ENCODE measurements at places on chromosomes 12 and 14.

DNA sequence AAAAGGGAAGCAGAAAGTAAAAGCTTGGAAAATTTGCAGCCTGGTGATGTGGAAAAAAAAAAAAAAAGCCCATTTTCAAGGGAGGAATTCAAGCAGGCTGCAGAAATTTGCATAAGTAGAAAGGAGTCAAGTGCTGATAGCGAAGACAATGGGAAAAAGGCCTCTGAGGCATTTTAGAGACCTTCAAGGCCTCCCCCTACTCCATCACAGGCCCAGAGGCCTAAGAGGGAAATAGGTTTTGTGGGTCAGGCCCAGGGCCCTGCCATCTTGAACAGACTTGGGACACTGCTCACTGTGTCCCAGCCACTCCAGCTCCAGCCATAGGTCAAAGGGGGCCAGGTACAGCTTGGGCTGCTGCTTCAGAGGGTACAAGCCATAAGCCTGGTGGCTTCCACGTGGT, 13.8 kb upstream of the PRKD1 start:
- no peak for DNase-seq

GRCh38 chr12:9248435-9248834, 40.2 kb upstream of the PZP start:
- DNase-seq, result no peak

DNA sequence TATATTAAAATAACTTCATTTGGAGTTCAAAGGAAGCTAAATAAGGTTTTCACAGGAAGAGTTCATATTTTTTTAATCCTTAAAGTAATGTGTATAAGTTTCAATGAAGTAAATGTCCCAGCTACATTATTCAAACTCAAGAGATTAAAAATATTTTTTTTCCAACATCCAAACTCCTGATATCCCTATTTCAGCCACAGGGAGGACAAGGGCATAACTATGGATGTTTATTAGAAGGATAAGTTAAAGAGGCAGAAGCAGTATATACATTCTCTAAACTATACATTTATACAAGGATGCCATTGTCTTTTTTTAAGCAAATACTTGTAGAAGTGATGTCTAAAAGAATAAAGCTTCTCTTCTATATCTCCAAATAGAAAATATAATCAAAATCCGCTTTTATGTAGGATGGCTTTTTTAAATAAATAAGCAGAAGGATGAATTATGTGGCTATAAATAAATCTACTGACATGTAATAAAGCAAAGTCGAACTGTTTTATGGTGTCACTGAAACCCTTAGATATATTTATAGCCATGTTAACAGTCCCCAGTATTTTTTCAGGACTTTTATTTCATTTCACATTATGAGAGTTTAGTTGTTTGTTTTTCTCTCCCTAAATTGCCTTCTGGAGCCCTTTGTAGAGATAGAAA, 936.5 kb downstream of the DIO2 start:
- DNase-seq, result no peak

DNA sequence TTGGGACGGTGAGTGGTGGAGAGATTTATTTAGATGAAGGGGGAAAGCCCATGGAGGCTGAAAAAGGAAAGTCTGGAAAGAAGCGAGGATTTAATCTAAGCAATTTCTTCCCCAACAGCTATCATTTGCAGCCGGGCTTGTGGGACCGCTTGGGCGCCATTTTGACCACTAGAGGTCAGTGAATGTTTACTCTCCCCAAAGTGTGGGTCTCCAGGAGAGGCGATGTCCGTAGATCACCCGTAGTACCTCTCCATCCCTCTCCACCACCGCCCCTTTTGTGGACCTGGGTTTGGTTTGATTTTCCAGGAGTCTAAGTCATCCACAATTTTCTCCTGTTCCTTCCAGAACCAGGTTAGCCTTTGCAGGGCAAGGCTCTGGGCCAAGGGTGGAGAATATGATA, 91.2 kb upstream of the PARP11 start:
- no peak for DNase-seq

GRCh38 chr14:34122081-34122480, 171.2 kb upstream of the EGLN3 start:
- DNase-seq, result no peak

DNA sequence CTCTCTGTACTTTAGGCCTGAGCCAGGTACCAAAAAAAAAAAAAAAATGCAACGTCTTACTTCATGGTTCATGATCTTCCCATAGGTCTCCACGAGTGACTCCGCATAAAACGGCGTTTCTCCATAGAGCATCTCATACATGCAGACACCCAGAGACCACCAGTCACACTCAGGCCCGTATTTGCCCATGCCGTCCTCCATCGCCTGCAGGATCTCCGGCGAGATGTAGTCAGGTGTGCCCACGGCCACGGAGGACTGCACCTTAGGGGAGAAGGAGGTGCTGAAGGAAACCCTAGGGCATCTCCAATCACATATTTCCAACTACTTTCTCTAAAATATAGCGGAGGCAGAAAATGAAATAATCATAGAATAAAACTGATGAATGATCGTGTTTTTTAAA, 61.0 kb downstream of the AMN start:
- no peak for DNase-seq

- DNase-seq, result no peak
Measured at GRCh38 chr12:95607642-95608041, 56.4 kb upstream of the USP44 start.

- DNase-seq, result no peak
Measured at GRCh38 chr14:73246387-73247150, 9.3 kb downstream of the PAPLN start.

DNA sequence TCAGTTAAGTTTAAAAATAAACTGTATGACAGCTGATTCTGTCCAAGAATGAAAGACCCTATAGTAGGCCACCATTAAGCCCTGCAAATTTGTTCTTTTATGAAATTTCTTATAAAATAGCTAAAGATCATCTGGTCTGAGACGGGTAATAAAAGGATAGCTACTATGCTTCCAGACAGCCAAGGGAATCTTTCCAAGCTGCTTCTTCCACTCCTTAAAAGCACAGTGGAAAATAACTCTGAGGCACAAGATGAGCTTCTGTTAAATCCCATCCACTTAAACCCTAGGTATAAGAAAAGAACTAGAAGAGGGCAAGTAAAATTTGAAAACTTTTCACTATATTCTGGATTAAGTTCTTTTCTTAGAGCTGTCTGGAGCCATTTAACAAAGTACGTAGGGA, 194.3 kb downstream of the CAPZA3 start:
- DNase-seq, result no peak

DNA sequence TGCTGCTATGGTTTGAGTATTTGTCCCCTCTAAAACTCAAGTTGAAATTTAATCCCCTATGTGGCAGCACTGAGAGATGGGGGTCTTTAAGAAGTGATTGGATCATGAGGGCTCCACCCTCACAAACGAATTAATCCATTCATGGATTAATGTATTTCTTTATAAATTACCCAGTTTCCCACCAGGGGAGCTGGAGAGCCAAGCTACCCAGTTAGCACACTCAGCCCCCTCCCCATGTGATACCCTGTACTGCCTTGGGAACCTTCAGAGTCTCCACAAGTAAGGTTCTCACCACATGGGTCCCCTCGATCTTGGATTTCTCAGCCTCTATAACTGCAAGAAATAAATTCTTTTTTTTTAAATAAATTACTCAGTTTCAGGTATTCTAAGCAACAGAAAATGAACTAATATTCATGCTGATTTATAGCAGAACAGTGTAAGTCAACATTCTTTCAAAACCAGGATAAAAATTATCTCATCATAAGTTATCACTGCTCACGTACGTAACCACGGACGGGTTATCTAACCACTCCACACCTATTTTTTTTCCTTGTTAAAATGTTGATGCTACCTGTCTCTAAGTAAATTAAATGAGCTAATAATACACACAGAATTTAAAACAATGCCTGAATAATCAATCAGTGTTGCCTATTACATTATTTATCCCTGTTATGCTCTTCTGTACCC, 3.6 kb downstream of the NAP1L1 start:
- DNase-seq, result no peak

DNA sequence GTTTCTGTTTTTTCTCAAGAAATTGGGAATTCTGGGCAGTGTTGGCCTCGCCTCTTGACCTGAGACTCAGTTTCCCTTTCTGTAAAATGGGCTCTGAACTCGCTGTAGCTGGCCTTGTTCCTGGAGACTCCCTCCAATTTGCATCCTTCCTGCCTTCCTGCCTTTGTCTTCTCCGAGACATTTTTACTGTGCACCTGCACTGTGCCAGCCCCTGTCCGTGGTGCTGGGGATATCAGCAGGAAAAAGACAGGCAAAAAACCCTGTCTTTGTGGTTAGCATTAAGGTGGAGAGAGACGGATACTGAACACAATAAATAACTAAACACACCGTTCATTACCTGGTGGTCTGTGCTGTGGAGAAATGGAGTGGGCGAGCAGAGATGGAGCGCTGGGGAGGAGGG, 129.8 kb downstream of the AACS start:
- no peak for DNase-seq

DNA sequence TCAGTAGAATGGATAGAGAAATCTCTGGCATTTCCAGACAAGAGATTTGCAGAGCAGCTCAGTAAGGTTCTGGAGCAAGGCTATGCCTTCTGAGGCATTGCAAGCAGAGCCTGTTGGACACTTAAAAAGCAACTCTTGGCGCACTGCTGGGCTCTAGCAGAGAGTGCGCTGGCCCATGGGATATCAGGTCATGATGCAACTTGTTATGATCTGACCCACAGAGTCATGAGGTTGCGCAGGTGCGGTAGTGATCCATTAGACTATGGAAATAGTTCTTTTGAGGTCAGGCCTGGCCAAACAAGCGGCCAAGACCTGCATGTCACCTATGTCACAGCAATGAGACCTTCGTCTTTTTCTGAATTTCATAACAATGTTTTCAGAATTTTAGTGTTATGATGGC, 168.6 kb downstream of the TMTC3 start:
- no peak for DNase-seq

DNA sequence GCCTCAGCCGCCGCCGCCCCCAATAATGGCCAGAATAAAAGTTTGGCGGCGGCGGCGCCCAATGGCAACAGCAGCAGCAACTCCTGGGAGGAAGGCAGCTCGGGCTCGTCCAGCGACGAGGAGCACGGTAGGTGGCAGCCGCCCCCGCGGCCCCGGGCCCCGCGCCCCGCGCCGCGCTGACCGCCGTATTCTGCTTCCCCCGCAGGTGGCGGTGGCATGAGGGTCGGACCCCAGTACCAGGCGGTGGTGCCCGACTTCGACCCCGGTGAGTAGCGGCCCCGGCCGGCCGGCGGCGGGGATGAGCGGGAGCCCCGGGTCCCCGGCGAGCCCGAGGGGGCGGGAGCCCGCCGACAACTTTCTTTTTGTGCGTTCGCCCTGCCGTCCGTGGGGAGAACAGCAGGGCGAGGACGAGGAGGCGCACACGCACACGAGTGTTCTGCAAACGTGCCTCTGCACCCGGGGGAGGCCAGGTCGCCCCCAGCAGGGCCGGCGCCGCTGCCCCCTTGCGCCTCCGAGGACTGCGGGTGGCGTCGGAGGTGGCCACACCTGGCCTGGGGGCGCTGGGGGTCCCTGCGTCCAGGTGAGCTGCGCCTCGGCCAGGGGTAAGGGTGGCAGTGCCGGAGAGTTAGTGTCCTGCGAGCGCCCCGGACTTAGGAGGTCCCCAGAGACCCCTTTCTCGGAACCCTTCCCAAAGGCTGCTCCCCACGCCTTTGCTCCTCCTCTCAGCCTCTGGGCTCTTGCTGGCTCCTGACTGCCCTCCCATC, 794 bp downstream of the RCOR1 start:
- no peak for DNase-seq

GRCh38 chr12:52137746-52138145, 54.1 kb downstream of the KRT80 start:
- DNase-seq, result no peak

DNA sequence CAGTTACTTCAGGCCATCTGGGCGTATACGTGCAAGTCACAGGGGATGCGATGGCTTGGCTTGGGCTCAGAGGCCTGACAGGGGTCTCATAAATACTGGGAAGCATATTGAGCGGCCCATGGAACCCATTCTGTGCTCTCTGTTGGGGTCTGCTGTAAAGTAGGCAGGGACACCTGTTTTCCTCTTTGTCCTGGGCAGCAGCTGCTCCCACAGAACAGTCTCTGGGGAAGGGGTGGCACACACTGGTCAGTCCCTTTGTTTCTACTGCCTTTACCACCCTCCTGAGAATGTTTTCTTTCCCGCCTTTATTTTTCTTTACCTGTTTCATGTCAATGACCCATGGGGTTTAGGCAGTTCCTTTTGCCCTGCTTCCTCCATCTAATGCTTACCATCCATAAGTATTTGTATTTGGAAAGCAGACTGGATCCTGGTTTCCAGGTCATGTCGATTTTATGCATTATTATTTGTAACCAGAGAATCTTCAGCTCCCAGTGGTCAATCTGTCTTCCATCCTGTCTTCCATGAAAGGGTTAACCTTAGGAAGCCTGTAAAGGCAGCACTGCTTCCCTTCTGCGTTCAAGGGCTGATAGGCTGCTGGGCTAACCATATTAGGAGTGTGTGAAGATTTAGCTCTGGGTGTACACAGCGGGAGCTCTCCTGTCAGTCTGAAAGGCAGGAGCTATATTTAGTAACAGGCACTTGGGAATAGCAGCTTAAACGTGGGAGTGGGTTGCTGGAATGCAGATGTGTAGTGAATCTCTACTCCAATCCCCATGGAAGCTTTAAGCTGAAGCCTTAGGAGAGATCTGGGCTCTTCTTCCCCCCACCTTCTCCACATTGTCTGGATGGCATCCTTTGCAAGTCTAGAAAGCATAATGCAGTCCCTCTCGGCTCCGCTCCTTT, 124.0 kb downstream of the DYRK2 start:
- peak; percentile 53 for DNase-seq

GRCh38 chr14:64788706-64789105, 84.5 kb downstream of the PLEKHG3 start:
- DNase-seq, result no peak

DNA sequence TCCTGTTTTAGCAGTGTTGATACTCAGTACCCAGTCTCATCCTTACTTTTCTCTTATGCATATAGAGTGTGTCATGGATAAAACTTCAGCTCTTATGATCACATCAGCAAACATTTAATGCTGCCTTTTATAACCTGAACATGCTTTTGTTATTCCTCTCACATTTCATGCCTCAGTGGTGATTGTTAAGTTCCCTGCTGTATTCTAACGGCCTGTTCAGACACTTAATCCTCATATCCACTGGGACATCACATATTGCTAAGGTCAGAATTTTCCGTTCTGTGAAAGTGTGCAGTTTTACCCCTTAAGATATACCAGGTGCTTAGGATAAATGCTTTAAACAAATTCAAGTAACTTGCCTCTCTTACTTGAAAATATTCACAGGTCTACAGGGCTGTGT, 268.7 kb upstream of the SEL1L start:
- no peak for DNase-seq

DNA sequence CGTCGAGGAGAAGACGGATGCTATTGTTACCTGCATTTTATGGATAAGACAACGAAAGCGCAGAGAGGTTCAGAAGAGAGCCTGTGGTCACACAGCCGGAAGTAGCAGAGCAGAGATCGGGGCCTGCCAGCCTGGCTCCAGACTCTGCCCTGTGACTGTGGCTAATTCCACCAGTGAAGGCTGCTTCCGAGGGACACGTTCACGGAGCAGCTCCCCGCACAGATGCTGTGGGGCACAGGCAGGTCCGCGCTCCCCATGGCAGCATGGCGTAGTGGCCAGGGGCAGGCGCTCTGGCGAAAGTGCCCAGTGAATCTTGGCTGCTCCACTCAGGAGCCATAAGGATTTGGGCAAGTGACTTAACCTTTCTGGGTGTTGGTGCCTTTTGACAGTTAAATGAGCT, 9.8 kb downstream of the RIMBP2 start:
- no peak for DNase-seq

- no peak for DNase-seq
Measured at GRCh38 chr12:101256266-101256665, 23.6 kb upstream of the UTP20 start.

All from NCI-H187 (cell line).